NB4 (cell line): ENCODE measurements at places on chromosomes 1 and 21.

GRCh38 chr21:35294231-35294898, 245.3 kb upstream of the RUNX1 start:
- no peak for DNase-seq

GRCh38 chr1:233664253-233664652, 50.3 kb downstream of the KCNK1 start:
- DNase-seq, result no peak

- DNase-seq, result no peak
These were observed 11.8 kb upstream of the INPP5B start for GRCh38 chr1:37958690-37959089.

GRCh38 chr1:19054216-19054615, 97.7 kb upstream of the IFFO2 start:
- no peak for DNase-seq
